D341Med (cell line): ENCODE measurements at places on chromosomes 3 and 15.

DNA sequence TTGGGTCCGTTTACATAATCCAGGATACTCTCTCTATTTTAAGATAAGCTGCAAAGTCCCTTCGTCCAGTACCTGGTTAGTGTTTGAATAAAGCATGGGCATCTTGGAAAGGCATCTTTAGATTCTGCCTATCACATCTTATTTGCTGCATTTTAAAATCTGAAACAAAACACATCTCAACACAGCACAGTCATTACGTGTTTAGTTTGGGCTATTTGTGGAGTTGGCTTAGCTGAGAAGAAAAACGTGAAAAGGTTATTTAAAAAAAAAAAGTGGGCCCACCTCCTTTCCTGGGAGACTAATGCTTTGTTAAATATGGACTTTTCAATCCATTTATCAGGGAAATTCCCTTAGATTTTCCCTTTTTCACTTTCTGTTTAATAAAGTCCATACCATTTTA, 174.5 kb upstream of the WNT5A start:
- no peak for DNase-seq

DNA sequence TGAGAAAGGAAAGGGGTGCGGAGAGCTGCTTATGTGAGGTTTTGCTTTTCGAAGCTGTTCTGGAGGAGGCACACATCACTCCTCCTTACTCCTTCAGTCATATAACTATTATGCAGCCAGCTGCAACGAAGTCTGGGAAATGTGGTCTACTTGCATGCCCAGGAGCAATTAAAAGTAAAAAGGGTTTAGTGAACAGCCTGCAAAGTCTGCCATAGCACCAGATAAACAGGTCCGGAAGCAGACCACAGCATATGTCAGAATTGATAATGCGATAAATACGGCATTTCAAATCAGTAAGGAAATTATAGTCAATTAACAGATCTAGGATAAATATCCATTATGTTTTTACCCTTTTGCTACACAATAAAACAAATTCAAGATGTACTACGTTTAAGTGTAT, 99.5 kb downstream of the POLR2M start:
- no peak for DNase-seq

DNA sequence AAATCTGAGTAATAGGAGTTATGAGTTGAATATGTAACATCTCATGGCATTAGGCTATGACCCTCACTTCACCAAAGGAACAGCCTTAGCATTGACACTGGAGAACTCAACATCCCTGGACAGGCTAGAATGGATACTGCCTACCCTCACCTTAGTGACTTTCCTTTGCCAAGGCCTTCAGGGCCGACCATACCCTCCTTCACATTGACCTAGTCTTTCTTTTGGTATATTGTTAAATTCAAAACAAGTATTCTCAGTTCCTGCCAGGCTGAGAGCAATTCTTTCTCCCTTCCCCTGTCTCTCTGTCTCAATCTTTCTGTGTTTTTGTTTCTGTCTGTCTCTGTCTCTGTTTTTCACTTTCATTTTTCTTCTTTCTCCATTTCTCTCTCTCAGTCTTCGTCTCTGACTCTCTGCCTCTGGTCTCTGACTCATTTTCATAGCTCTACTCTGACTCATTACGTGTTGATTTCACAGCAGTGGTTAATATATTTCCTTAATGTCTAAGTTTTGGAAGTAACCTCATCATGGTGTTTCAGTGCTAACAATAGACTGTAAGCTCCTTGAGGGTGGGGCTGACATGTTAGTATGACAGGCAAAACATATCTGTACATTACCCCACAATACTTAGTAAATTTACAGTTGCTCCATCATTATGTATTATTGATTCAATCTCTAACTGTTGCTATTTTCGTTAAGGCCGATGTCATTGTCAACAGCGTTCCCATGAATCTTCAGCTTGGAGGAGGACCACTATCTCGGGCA, 32.5 kb downstream of the PARP15 start:
- no peak for DNase-seq

GRCh38 chr3:120853416-120853815, 54.6 kb upstream of the STXBP5L start:
- DNase-seq: no peak

DNA sequence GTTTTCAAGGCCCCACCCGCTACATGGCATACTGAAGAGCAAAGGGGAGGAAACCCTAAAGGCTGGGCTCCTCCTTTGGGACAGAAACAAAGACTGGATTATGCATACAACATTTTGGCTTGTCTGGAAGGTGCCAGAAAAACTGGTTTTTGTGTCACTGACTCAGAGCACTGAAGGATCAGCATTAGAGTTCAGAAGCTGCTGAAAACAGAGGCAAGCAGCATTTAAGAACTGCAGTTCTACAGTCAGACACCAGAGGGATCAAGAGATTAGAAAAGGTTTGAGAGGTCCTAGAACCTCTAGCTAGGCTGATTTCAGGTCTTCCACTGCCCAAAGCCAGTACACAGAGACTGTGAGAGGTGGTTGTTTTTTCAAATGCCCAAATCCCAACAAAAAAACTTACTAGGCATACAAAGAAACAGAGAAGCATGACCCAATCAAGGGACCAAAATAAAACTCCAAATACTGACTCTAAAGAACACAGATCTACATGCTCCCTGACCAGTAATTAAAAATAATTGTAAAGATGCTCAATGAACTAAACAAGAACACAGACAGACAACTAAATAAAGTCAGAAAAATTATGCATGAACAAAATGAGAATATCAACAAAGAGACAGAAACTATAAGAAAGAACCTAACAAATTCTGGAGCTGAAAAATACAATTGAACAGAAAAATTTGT, 91.2 kb downstream of the SENP2 start:
- DNase-seq: peak; percentile 68
